Stimulated activated CD8-positive, alpha-beta memory T cell treated with anti-CD3 and anti-CD28 coated beads, Interleukin-7, amount 100 ng/mL, for 1 hour (primary cell): ENCODE measurements at places on chromosomes 7 and 10.

GRCh38 chr10:92834986-92835385, 13.3 kb upstream of the EXOC6 start:
- DNase-seq, result no peak

- no peak for DNase-seq
Observed at GRCh38 chr10:51846856-51847506, 147.6 kb upstream of the CSTF2T start.

DNA sequence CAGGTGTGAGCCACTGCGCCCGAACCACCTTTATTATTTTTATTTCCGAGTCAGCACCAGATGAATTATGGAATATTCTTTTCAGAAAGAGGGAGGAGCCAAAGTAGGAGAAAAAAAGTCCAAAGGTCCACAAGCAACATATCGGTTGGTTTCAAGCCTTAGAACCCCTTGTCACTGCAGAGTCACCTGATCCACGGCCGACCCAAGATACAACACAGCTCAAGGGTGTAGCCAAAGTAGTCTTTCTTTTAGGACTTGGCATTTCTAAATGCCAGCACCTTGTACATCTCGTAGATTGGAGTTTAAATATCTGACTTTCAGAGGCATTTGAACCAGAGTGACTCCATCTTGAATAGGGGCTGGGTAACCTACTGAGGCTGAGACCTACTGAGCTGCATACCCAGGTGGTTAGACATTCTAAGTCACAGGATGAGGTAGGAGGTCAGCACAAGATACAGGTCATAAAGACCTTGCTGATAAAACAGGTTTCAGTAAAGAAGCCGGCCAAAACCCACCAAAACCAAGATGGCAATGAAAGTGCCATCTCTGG, 113.9 kb upstream of the ANLN start:
- no peak for DNase-seq

DNA sequence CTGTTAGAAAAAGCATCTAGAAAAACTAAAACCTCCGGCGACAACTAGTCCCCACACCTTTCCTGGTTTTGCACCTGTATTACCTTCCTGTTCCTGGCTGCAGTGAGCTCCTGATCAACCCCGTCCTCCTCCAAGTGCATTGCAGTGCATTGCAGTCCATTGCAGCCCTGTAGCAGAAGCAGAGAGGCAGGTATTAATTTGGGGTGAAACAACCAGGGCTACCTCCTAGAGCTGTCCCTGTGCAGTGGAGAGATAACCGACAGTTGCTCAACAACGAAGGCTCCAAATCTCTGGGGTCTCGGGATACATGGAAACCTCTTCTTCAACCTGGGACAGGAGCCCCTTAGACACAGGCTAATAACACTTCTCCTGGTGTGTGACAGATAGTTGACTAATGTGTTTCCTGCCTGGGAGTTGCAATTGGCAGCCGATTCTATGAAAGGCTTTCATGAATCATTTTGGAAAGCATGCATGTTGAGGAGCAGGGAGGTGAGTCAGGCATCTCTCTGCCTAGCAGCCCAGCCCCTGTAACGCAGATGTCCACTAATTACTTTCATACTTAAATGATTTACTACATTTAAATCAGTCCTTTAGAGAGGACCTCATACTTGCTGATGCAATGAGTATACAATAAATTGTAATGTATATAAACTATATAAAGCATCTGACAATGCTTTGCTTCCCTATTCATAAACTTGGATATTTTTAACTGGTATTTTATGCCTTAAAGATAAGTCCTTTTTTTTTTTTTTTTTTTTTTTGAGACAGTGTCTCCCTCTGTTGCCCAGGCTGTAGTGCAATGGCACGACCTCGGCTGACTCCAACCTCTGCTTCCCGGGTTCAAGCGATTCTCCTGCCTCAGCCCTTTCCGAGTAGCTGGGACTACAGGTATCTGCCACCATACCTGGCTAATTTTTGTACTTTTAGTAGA, 59.0 kb downstream of the PRR15 start:
- no peak for DNase-seq

DNA sequence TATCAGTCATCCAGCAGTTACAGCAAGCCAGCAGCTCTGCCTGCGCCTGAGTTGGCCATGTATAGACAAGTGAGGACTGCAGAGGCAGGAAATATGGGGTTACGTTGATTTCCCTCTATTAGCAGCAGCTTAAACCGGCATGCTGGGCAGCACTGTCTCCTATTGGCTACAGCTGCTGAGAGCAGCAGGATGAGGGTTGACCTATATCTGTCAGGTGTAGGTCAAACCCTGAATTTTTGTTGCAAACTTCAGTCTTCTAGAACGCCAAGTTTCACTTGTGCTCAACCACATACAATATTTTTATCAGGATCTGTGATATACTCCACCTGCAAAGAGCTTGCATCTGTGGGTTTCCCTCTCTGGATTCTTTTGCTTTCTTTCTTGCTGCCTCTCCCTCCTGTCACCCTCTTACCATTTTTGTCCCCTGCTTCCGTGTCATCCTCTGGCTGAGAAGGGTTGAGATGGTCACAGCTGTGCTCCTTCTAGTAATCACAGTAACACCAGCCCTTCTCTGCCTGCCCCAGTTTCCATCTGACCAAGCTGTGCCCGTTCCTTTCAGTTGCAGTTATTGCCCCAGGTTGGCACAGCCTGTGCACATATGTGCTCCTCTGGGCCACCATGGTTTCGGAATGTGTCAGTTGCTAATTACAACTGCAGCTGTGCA, 23.8 kb upstream of the GLCCI1 start:
- peak; percentile 12 for DNase-seq
